ENCODE measurements at places on chromosomes 13 and 19.
A peak's percentile ranks its signal among the peaks of the same experiment; 100 is the strongest.

DNA sequence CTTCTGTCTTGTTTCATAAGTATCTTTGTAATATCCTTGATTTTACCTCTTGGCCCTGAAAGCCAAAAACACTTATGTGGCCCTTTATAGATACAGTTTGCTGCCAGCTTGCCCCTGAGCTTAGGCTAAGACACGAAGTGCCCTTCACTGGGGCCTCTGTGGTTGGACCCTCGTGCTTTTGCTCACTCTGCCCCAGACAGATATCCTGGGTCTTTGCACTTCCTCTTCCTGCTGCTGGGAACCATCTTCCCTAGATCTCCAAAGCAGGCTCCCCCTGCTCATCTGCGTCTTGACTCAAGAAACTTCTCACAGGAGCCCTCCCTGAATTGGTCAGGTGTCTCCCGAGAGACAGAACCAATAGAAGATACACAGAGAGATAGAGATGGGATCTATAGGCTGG, 2.0 kb upstream of the TNFSF14 start:
- DNase-seq: no peak

DNA sequence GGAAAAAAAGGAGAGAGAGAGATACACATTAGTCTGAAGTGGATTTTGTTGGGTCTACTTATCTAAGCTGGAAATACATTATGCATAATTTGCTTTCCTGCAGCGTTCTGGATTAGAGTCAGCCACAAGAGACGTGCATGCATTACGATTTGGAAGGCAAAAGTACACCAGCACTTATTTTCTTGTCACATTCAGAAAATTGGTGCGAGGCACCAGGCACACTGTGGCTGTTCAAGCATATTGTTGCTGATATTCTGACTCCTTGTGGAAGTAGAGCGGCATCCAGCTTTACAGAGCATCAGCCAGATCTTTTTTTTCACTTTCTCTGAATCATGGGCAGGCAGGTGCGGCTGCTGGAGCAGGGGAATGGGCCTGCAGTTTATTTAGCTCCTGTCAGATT, 905.6 kb upstream of the SPRY2 start:
- DNase-seq: no peak

GRCh38 chr19:1064661-1065605, 2.0 kb upstream of the ARHGAP45 start:
- peak; percentile 71 for DNase-seq

DNA sequence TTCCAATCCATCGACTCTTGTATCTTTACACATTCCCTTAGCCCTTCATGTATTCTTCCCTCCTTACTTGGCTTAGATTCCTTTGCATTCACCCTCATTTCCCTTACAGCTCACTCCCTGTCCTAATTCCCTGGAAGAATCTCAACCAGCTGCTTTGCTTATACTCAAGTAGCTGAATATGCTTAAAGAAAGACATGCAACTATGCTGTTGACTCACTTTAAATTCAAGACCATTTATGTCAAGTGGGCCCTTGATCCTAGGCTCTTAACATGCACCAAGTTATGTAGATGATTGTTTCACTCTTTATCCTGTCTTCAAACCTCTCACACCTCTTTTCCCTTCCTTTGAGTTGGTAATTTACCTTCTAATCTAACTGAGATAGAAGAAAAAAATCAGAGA, 7.4 kb downstream of the CCDC122 start:
- DNase-seq: no peak

GRCh38 chr13:73337532-73337931, 278.7 kb downstream of the KLF5 start:
- no peak for DNase-seq

DNA sequence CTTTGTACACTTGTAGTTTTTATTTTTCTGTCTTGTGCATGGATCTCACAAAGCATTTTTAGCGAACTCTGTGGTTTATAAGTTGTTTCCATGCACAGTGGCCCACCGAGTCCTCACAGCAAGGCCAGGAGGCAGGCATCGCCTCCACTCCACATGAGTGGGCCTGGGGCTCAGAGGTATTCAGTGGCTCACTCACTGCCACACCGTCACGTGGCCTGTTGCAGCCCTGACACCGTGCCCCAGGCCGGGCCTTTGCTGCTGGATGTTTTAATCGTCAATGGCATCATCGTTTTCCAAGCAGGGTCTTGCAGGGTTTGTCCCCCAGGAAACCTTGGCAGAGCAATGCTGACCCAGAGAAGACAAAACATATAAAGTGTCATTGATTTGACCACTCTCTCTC, 59.8 kb downstream of the SPACA7 start:
- no peak for DNase-seq

DNA sequence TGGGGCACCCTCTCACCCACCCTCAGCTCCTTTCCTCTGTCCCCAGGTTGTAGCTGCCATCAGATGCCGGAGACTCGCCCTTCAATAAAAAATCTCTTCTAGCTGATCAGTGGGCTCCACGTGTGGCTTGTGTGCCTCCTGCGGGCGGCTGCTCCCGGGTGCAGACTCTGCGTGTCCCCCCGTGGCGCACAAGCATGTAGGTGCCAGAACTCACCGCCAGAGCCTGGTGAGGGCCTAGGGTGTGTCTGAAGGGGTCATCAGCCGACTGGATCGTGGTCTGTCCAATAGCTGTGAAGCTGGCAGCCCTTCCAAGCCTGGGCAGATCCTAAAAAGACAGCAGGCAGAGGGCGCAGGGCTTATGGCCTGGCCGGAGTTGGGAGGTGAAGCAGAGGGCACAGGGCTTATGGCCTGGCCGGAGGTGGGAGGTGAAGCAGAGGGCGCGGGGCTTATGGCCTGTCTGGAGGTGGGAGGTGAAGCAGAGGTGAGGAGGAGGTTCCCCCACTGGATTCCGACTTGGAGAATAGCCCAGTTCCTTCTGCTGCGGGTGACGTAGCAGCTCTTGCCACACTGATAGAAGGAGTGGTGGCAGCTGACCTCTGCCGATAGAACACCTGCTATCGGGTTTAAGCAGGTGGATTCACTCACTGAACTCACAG, 11.7 kb downstream of the NOP53 start:
- DNase-seq: no peak

- no peak for DNase-seq
Observed at GRCh38 chr13:91074091-91074490, 273.4 kb upstream of the MIR17HG start.
